ENCODE measurements at places on chromosomes 7 and 10.

DNA sequence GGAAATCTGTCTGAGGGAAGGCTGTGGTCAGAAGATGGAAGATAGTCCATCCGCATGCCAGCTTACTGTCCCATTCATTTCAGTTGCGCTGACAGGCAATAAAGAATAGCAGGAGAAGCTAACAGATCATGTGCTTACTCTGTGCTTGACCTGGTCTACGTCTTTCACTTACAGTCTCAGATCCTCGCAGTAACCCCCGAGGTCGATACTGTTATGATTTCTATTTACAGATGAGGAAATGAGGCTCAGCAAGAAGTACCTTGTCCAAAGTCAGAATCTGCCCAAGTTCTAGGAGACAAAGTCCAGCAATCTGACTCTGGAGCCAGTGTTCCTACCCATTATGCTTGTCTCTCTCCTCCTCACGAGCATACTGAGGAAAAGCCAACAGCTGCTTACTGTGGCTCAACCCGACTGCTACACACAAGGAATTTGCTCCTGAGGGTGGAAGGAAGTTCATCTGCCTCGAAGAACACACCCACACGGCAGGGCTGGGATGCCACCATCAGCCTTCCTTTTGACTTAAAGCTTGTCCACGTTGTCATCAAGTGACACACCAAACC lies 74.2 kb downstream of the MINPP1 start:
- DNase-seq: no peak

GRCh38 chr10:8051109-8051821 lies 3.2 kb upstream of the GATA3 start:
- DNase-seq: no peak

DNA sequence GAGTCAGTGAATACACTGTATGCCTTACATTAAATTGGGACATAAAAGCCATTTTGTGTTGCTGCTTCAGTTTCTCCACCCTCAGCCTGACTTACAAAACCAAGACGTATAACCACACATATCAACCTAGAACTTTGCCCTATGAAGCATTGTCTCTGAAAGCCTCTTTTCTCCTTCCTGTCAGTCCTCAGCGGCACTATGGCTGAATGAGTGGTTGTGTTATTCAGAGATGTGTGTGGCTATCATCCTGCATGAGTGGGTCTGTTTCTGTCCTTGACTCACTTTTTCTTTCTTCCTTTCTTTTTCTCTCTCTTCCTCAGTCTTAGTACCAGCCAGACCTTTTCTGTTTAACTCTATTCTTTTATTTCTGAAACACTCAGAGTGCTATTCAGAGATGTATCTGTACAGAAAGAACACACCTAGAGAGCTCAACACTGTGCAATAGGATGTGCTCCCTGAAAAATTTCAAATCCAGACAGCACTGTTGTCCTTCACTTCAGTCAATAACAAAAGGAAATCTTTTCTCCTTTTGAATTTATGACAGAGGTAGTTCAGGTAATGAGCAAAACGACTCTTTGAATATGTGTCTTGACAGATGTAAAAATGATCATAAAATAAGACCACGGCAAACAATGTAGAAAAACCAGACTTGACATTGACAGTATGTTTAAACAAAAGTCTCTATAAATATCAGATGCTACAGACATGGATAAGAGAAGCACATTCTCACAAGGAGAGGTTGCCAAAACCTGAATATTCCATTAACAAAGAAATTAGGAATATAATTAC lies 163.3 kb upstream of the FEZF1 start:
- no peak for DNase-seq

- no peak for DNase-seq
These were observed 909.9 kb upstream of the MBL2 start for GRCh38 chr10:53682458-53682857.

GRCh38 chr7:117470777-117471176 lies 9.0 kb upstream of the CFTR start:
- DNase-seq: no peak

DNA sequence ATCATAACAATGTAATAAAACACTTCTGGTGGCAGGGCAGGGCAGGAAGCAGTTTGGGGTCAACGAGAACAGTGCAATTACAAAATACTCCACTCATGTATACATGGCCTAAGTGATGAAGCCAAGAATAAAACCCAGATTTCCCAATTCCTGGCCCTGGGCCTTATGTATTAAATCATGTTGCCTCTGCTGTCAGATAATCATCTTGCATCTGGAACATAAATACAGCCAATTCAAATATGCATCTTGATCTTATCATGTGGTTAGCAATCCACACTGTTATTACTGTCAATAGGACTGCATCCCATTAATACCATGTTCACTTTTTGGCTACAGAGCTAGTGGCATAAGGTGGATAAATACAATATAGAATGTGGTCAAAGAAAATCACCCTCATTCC lies 186.5 kb upstream of the SLC25A13 start:
- no peak for DNase-seq

GRCh38 chr10:21015851-21016250 lies 118.7 kb upstream of the NEBL start:
- DNase-seq: no peak

DNA sequence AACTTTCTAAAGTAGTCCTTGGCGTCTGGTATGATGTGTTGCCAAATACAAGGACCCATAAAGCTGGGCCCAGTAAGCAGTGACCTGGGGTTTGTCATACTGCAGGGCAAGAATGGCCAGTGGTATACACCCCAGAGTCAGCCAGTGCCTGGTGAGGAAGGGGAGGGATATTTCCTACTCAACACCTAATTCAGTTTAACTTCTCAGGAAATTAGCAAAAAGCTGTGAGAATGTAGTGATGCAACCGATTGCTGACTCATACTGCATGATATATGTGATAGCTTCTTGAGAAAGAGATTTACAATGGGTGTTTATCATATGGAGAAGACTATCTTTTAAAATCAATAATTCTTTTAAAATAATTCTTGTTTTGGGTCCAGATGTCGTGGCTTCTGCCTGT lies 889.3 kb upstream of the CELF2 start:
- no peak for DNase-seq

DNA sequence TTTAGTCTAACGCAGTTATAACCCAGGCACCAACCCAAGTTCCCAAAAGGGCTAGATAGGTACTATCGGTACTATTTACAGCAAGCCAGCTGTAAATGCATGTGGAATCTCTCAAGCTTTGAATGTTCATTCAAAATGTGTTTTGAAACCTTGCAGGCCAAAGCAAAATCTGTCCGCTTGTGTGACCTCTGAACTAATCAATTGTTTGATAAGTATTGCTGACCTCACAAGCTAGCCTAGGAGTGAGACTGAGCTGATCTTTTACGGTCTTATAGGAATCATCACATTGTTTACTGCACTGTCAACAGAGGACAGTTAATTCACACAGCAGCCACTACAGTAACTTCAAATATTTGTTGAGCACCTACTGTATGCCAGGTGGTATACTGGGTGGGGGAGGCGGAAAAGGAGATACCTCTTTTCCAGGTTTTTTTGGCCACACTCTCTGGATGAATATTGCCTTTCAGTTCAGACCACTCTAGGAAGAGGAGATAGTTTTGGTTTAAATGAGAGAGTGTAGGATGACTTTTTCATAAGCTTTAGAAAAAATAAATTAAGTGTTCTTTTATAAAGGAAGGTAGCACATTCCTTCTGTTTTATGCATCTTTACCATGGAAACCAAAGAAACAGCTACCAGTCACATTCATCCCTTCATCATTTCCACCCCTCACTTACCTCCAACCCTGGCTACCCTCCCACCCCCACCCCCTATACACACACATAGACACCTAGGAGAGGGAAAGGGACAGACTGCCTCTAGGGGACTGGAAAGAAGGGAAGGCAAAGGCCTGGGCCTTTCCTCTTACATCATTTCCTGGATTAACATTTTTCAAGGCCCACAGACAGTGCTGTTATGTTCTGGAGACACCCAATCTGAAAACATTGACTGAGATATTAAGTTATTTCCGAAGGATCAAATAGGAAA lies 2.4 kb downstream of the PAPSS2 start:
- no peak for DNase-seq

- no peak for DNase-seq
These were observed 432.9 kb downstream of the DNAJB6 start for GRCh38 chr7:157769526-157770215.

GRCh38 chr10:131500181-131500580 lies 188.7 kb upstream of the TCERG1L start:
- no peak for DNase-seq

GRCh38 chr7:42014625-42015618 lies 222.1 kb downstream of the GLI3 start:
- DNase-seq: no peak

GRCh38 chr7:26151096-26151495 lies 902 bp upstream of the NFE2L3 start:
- no peak for DNase-seq

DNA sequence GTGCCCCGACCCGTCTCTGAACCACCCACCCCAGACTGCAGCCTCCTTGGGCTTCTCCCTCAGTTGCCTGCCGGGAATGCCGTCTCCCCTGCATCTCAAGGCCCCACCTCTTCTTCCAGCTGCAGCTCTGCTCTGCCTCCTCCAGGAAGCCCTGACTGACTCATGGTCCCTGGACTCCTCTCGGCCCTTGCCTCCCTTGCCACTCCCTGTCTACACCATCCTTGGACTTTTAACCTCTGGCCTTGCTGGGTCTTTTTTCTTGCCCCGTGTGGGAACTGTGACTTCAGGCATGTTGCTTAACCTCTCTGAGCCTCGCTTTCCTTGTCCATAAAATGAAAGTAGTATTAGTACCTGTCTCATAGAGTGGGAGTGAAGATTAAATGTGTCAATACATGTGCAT lies 56.3 kb downstream of the C10orf105 start:
- no peak for DNase-seq

DNA sequence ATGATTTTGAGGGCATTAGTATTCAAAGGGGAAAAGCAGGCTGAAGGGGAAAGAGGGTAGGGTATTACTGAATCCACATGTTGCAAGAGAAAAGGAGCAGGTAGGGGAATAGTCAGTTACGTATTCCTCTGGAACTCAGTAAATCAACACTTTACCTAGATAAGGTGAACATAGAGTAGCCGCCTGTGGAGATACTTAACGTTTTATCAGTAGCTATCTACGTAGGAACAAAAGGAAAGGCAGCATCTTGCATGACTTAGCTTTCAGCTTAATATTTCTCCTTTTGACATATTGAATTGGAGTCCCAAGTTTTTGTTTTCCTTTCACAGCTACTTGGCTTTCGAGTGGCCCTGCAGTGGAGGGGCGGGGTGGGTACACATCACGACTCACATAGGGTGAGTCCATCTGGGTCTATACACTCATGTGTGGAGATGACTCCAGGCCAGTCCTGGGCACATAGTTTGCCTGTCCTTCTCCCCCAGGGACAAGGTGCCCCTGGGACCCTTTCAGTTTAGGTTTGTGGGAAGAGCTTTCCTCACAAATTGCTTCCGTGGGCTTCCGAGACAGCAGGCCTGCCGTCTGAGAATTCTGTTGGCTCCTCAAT lies 48.1 kb downstream of the CCNY start:
- DNase-seq: no peak

DNA sequence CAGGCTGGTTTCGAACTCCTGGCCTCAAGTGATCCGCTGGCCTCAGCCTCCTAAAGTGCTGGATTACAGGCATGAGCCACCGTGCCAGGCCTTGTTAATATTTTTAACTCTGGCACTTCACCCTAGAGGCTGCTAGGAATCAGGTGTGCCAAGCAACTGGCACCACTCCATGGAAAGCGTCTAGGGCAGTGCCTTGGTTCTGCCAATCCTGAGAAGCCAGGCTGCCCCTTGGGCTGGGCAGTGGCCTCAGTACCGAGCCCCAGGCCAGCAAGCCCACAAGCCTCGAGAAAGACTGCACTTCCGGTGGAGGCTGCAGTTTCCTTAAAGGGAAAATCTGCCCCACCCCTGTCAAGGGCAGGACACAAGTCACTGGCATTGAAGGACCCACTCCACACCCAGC lies 11.3 kb downstream of the ALKBH4 start:
- no peak for DNase-seq

DNA sequence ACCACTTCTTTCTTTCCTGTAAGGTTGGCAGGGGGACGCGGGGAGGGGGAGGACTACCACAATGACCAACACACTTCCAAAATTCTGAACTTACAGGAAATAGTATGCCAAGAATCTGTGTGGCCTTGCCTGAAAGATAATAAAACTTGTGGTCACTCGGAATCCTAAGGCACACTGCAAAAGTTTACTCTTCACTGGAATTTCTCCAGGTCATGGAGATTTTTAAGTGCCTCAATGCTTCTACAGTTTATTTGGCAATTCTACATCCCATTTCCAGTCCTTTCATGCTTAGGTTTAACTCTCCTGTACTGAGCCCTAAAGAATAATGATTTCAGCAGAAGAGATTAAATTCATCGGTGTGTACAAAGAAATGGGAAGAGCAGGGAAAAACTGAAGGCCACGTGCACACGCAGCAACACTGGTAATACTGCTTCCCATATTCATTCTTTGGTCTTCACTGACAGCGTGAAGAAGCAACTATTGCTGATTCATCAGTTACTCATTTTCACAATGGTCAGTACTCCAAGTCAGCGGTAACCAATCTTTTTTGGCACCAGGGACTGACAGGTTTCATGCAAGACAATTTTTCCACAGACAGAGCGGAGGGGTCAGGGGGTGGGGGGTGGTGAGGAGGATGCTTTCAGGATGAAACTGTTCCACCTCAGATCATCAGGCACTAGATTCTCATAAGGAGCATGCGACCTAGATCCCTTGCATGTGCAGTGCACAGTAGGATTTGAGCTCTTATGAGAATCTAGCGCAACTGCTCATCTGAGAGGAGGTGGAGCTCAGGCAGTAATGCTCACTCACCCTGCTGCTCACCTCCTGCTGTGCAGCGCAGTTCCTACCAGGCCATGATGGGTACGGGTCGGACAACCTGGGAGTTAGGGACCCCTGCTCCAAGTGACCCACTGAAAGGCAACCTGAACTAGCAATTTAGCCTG lies 9.8 kb downstream of the LARP4B start:
- no peak for DNase-seq

DNA sequence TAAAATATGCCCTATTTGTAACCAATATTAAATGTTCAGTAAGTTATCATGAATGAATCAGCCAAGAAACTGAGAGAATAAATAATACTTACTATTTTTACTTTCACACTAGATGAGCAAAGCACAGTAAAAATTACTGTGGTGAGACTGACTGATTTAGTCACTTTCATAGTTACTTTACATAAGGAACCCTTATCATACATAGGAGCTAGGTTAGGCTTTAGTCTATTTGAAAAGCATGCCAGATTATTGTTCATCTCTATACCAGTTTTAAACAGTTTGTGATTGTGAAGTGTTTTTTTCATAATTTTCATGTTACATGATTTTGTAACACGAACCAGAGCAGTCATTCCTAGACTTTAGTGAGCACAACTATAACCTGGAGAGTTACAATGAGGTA lies 80.7 kb upstream of the MAGI2 start:
- DNase-seq: no peak

GRCh38 chr7:31494421-31494820 lies 19.5 kb upstream of the ITPRID1 start:
- no peak for DNase-seq

Data from stimulated activated CD4-positive, alpha-beta T cell treated with anti-CD3 and anti-CD28 coated beads, Interleukin-12 subunit alpha, Interleukin-12 subunit beta, amount 100 ng/mL, for 24 hours (primary cell).